ENCODE measurements at places on chromosomes 7 and 10.

- no peak for DNase-seq
These were observed 124.7 kb downstream of the ELMO1 start for GRCh38 chr7:37323966-37324365.

DNA sequence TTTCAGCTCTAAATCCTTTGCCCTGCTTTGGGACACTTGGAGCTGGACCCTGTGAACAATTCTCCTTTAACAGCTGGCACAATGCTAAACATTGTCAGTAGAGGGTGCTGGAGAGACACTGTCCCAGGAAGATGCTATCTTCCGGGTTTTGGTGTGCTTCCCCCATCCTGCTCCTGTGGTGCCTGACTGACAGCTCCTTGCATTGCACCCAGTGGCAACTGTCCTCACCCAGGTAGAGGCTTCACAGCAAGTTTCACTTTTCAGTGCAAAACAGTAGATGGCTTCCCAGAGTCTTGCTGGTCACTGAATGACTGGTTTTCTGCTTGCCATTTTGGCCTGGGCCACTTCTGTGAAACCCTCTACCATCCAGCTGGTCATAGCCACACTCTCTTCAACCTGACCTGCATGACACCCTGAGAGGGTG, 77.3 kb downstream of the CDC14C start:
- peak; percentile 3 for DNase-seq

DNA sequence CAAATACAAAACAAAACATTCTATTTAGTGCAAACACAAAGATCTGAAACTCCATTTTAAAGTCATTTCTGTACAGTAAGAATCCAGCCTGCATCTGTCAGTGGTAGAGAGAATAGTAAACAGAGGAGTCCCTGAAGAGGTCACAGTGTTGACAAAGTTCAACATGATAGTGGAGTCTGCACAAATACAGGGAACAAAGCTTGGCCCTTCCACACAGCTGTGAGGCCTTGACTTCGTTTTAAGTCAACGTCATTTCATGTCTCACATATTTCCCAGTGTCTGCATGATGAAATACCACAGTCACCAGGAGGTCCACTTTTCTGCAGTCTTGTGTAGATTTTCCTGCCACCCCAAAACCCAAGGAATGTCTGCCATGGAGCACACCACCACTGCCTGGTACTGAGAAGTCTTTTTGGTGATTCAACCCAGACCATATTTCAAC, 33.0 kb downstream of the CYP26A1 start:
- DNase-seq = peak; percentile 83

- no peak for DNase-seq
These were observed 105.4 kb downstream of the GRM3 start for GRCh38 chr7:86748843-86749719.

DNA sequence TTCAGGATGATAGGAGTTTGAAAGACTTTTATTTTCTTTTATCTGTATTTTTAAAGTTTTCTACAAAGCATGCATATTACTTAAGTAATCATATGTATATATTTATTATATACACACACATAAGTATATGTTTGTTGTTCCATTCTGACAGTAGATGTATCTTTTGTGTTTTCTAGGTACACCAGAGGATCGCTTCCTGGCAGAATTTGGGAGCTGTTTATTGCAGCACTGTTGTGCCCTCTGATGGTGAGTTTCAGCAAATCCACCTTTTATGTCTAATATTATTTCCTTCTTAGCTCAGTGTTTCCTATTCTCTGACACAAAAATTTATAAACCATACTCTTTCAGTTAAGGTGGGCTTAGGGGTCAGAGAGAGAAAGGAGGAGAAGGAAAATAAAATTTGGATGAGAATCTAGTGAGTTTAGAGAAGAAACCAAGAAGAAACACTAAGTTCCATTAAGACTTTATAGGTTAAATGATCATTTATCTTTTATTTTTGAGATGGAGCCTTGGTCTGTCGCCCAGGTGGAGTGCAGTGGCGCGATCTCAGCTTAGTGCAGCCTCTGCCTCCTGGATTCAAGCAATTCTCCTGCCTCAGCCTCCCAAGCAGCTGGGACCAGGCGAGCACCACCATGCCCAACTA, 59.2 kb upstream of the OIT3 start:
- DNase-seq = peak; percentile 65

GRCh38 chr10:31368724-31369123, 49.7 kb downstream of the ZEB1 start:
- DNase-seq = no peak
